ENCODE measurements at places on chromosomes 7 and 10. TPM values are rescaled to one million over a fixed set of nuclear protein-coding genes. Genes with fewer than 3 reads are reported as not detected.

DNA sequence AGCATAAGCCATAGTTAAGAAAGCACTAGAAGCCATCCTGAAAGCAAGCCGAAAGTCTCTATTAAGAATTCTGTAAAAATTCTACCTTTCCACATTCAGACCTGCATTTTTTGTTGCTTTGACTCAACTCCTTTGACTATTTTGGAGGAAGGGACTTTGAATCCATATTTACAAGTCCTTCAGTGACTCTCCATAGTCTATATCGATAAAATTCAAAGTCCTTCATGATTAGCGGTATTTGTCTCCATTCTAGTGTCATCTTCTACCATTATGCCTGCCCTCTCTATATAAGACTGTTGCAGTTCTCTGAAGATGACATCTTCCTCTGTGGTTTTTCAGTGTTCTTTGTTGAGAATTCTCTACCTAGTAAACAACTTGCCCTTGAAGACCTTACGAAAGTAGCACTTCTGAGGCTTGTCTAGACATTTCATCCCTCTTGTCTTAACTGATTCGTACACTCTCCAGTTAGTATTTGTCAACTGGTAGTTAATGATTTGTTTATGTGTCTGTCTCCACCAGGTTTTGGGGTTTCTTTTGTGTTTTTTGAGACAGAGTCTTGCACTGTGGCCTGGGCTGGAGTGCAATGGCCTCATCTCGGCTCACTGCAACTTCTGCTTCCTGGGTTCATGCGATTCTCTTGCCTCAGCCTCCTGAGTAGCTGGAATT lies 1.7 kb downstream of the CCSER2 start:
- H3K36me3 ChIP-seq, result no peaks in the 10 kb centered on the region
- no peaks in the 10 kb centered on the region for H3K4me1 ChIP-seq
- no peak for DNase-seq
- no peak overlapping the region for H3K27ac ChIP-seq
- H3K27me3 ChIP-seq, result no peaks in the 10 kb centered on the region
- H3K4me3 ChIP-seq, result no peak overlapping the region

DNA sequence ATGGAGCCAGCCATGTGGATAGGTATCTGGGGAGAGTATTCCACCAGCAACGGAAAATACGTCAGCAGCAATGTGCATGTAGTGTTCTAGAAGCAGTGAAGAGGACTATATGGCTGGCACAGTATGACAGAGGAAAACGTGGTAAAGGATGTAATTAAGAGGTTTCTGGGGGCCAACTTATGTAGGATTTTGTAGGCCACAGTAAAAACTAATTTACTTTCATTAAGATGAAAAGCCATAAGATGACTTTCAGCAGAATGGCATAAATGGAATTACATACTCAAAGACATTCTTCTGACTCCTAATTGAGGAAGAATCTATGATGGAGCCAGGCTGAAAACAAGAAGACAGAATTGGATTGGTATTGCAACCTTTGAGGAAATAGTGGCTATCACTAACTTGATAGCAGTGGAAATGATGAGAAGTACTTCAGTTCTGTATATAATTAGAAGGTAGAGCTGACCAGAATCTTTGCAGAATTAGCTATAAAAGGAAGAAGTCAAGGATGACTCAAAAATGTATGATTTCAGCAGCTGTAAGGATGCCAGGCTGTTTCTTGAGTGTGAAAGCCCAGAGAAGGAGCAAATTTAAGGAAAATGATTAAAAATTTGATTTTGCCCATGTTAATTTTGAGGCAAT lies 156.7 kb downstream of the MBL2 start:
- no peak overlapping the region for H3K4me3 ChIP-seq
- H3K27ac ChIP-seq, result no peak overlapping the region
- H3K36me3 ChIP-seq, result no peaks in the 10 kb centered on the region
- H3K4me1 ChIP-seq, result no peaks in the 10 kb centered on the region
- H3K27me3 ChIP-seq, result no peaks in the 10 kb centered on the region
- no peak for DNase-seq

- no peaks in the 10 kb centered on the region for H3K27me3 ChIP-seq
- no peaks in the 10 kb centered on the region for H3K36me3 ChIP-seq
- no peak overlapping the region for H3K27ac ChIP-seq
- H3K4me3 ChIP-seq, result no peak overlapping the region
These were observed 3.3 kb downstream of the TRPV5 start for GRCh38 chr7:142930126-142930730.

- H3K4me3 ChIP-seq, result no peak overlapping the region
- no peaks in the 10 kb centered on the region for H3K4me1 ChIP-seq
- DNase-seq, result no peak
These were observed 31.7 kb downstream of the LHPP start for GRCh38 chr10:124493214-124493882.

DNA sequence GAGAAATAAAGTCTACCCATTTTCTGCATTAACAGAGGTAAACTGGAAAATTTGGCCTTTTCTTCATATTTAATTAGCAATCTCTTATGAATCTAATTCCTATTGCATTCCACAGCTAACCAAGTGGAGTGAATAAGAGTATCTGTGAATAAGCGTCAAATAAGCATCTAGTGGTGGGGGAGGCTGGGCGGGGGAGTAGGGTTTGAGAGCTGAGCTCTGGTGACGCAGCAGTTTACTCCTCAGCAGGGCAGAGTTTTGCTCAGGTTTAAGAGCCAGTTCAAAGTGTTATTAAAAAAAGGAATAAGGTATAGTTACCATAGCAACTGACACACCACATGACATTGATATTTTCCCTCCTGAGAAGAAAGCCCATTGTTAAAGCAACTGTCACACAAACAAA lies 1346.8 kb upstream of the CELF2 start:
- no peak overlapping the region for H3K4me3 ChIP-seq
- no peak overlapping the region for H3K27ac ChIP-seq
- DNase-seq, result no peak
- no peaks in the 10 kb centered on the region for H3K36me3 ChIP-seq

GRCh38 chr10:58453105-58453504 lies 59.6 kb upstream of the BICC1 start:
- H3K27ac ChIP-seq, result no peak overlapping the region
- H3K36me3 ChIP-seq, result no peaks in the 10 kb centered on the region
- no peaks in the 10 kb centered on the region for H3K27me3 ChIP-seq

- no peak overlapping the region for H3K27ac ChIP-seq
- H3K4me3 ChIP-seq, result no peak overlapping the region
- DNase-seq, result no peak
- no peaks in the 10 kb centered on the region for H3K36me3 ChIP-seq
- H3K27me3 ChIP-seq, result no peaks in the 10 kb centered on the region
These were observed 101.8 kb upstream of the WAC start for GRCh38 chr10:28431139-28431538.

RASA4B gene
- 2.5 TPM for total RNA-seq

DNA sequence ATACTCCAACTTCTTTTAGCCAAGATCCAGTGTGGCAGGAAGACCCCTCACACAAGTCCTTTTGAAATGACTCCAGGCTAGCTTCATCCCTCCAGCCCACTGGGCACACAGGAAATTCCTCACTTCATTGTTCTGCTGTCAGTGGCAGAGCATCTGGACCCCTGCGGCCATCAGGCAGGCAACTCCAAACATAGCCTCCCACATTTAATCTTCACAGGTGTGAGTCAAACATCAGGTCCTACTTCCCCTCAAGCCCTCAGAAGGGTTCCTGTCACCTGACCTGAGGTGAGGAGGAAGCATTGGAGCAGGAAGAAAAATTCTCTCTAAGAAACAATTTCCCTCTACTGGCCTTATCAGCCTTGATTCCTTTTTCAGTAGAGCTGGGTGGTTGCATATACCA lies 51.1 kb upstream of the C1GALT1 start:
- no peaks in the 10 kb centered on the region for H3K27me3 ChIP-seq
- no peaks in the 10 kb centered on the region for H3K36me3 ChIP-seq
- H3K27ac ChIP-seq, result no peak overlapping the region

- no peak for DNase-seq
- no peaks in the 10 kb centered on the region for H3K36me3 ChIP-seq
- H3K27me3 ChIP-seq, result no peaks in the 10 kb centered on the region
- no peak overlapping the region for H3K27ac ChIP-seq
- no peak overlapping the region for H3K4me3 ChIP-seq
- no peaks in the 10 kb centered on the region for H3K4me1 ChIP-seq
These were observed 89.7 kb upstream of the PLPP4 start for GRCh38 chr10:120367341-120367740.

DNA sequence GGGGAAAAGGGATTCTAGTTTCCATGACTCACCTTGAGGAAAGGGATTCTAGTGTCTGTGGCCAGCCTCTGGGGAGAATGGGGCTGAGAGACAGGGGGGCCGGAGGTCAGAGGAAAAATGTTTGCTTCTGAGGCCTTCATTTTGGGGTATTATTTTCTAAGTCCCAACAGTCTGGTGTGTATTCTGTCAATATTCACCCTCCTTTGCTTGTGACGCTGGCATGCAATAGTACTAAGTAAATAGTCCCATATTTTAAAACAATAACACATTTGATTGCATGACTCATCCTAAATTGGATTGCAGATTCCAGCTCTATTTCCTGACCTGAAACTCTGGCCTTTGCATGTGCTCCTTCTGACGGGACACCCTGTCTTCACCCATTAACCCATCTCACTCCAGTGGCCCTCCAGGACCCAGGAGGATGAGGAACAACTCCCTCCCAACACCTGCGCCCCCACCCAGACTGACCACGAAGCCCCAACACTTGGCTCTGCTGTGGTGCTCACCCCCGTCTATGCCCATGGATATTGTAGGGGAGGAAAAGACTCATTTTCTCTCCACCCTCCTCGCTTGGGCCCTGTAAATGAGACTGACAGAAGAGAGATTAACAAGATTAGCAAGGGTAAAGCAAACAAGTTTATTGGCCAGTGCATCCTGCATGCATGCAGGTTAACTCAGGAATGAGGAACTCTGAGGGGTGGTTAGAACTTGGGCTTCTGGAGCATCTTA lies 495.6 kb upstream of the KLF6 start:
- DNase-seq, result no peak
- no peaks in the 10 kb centered on the region for H3K36me3 ChIP-seq

GRCh38 chr10:101061624-101062231 lies at the start of gene KAZALD1:
Gene KAZALD1 (plus strand): TSS chr10:101061989. CDS start chr10:101062593, 604 bp downstream.
- H3K27me3 ChIP-seq, result peaks cover 46% of the 10 kb centered on the region
- H3K36me3 ChIP-seq, result no peaks in the 10 kb centered on the region
- peak within 1 kb of the TSS; percentile 80 for H3K4me3 ChIP-seq
- peak; percentile 81 for DNase-seq
- H3K27ac ChIP-seq, result peak within 1 kb of the TSS; percentile 93

DNA sequence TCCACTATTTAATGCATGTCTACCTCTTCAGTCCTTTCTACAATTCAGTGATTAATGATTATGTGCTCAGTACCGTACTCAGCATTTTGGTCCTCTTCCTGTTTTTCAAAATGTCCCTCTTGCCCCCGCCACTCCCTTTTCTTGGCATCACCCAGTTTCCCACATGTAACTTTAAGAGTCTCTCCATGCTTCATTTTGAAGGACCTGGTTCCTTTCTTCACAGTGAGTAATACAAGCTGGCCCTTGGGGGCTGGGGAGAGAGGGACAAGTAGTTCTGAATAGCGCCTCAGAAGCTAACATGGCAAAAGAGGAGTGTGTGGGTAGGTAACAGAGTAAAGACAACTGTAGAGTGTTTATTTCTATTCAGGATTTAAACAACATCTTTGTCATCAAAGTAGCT lies 34.6 kb upstream of the SLIT1 start:
- no peak overlapping the region for H3K27ac ChIP-seq
- no peaks in the 10 kb centered on the region for H3K27me3 ChIP-seq
- H3K36me3 ChIP-seq, result peaks cover 18% of the 10 kb centered on the region
- no peak for DNase-seq
- H3K4me3 ChIP-seq, result no peak overlapping the region
- no peaks in the 10 kb centered on the region for H3K4me1 ChIP-seq

CHST12 gene
- 10.4 TPM for total RNA-seq

DNA sequence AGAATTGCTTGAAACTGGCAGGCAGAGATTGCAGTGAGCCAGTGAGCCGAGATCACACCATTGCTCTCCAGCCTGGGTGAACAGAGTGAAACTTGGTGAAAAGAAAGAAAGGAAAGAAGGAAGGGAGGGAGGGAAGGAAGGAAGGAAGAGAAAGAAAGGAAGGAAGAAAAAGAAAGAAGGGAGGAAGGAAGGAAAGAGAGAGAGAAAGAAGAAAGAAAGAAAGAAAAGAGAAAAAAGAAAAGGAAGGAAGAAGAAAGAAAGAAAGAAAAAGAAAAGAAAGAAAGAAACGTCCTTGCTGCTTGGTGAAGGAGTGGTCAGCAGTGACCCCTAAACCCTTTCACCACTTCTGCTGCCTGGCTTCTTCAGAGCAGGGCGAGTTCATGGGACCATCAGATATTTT lies 147.1 kb upstream of the MYO3A start:
- no peaks in the 10 kb centered on the region for H3K36me3 ChIP-seq
- H3K4me1 ChIP-seq, result no peaks in the 10 kb centered on the region
- no peak overlapping the region for H3K4me3 ChIP-seq
- H3K27ac ChIP-seq, result no peak overlapping the region
- DNase-seq, result no peak
- H3K27me3 ChIP-seq, result peaks cover 5% of the 10 kb centered on the region

DNA sequence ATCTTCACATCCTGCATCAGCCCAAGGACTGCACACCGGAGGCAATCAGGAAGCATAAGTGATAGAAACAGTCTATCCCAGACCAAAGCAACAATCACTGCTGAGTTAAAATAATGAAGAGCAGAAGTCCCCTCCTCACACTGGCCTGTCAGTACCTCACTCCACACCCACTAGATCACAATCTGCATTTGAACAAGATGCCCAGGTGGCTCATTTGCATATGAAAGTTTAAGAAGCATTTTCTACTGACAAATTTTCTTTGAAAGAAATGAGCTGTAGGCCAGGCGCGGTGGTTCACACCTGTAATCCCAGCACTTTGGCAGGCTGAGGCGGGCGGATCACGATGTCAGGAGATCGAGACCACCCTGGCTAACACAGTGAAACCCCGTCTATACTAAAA lies 77.4 kb downstream of the CUL2 start:
- H3K36me3 ChIP-seq, result peaks cover 7% of the 10 kb centered on the region
- H3K4me1 ChIP-seq, result no peaks in the 10 kb centered on the region
- no peaks in the 10 kb centered on the region for H3K27me3 ChIP-seq
- no peak overlapping the region for H3K27ac ChIP-seq

GRCh38 chr7:94972296-94972695 lies 64.9 kb downstream of the PPP1R9A start:
- no peaks in the 10 kb centered on the region for H3K36me3 ChIP-seq
- H3K27ac ChIP-seq, result no peak overlapping the region
- peaks cover 57% of the 10 kb centered on the region for H3K4me1 ChIP-seq

Data from sigmoid colon (tissue), 7 donors.